ENCODE measurements at places on chromosomes 5 and 9.

- no peak for DNase-seq
Measured at GRCh38 chr9:91882627-91883026, 67.4 kb downstream of the ROR2 start.

DNA sequence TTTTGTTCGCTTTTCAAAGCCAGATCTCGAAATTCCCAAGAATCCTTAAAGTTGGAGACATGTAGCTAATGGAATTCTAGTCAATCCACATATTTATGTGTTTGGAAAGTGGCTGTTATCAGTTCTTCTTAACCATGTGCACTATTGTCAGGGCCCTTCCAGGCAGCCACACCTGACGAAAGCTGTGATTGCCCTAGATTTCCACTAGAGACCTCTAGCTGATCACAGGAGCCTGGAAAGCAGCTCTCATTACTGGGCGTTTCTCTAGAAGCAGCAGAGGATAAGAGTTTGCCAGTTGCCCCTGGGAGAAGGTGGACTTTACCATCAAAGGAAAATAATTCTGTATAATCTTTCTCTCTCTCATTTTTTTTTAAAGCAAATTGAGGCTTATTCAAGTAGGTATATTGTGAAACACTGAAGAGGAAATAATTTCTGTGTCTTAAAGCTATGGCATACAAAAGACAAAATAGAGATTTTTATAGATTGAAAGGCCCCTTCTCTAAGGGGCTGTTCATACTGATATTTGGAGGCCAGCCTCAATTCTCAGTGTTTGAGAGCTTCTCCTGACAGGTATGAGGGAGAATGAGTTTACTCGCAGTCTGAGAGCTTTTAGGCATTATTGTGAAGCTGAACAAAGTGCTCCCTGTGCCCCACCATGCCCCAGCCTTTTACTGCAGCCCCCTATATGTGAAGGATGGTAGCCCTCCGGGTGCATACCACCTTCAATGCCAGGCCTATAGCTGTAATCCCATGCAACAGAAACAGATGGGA lies 405.4 kb upstream of the ACTBL2 start:
- DNase-seq, result no peak

DNA sequence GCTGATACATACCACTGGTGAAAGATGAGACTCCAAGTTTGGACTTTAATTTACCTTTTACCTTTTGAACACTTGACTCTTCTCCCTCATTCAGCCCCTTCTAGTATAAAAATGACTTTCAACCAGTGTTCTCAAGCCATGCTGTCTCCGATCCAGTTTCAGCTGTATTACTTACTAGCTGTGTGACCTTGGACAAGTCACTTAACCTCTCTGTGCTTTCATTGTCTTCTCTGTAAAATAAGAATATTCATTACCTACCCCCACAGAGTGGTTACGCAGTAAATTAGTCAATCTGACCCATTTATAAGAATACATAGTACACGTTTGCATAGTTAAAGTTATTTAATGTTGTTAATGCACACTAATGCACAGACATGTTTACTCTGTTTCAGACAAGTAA lies 12.6 kb upstream of the CEMIP2 start:
- no peak for DNase-seq

GRCh38 chr5:22985446-22985845 lies 132.3 kb upstream of the CDH12 start:
- no peak for DNase-seq

DNA sequence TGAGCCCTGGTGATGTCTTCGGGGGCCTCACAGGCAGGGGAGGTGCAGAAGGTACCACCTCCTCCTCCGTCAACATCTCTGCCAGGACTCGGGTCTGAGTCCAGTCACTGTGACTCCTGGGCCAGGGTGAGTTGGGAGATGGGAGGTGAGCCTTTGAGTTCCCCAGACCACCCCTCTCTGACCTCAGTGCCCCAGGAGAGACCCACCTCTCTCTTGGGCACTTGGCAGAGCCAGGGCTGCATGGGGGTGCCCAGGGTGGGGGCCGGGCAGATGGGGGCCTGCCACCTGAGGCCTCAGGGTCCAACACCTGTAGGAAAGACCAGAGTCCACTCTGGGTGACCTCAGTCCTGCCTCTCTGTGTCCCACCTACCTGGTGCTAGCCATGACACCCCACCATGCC lies 6.8 kb downstream of the KIF12 start:
- no peak for DNase-seq

DNA sequence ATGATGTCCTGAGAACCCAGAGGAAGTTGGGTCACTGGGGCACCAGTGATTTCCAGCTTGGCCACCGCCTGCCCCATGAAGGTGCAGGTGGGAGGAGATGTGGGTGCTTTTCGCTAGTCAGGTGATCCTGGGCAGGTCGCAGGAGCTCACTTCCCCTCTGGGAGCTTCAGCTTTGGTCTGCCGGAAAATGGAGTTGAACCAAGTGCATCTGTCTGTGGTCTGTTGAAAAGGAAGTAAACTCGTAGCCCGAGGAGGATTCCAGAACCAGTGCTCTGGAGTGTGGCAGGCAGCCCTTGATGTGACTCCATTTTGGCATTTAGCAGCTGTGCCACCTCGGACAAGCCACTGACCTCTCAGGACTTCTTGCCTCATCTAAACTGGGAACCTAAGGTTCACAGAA lies 81.8 kb upstream of the HRH2 start:
- no peak for DNase-seq

- DNase-seq, result no peak
Measured at GRCh38 chr5:101942321-101942882, 353.7 kb downstream of the SLCO4C1 start.

Data from effector CD8-positive, alpha-beta T cell (primary cell).